ENCODE measurements at places on chromosomes 5 and 9. TPM values are rescaled to one million over a fixed set of nuclear protein-coding genes. Genes with fewer than 3 reads are reported as not detected.

Gene ABLIM3
- total RNA-seq = 22.8 TPM

Gene ARL14EPL
- total RNA-seq = not detected

Gene CER1
- total RNA-seq = not detected

Gene C6
- total RNA-seq = under 0.01 TPM

Gene GABRP
- under 0.01 TPM for total RNA-seq

Gene ENHO
- total RNA-seq = not detected

Gene UBE2QL1
- total RNA-seq = not detected

Gene ELOVL7
- total RNA-seq = under 0.01 TPM

Gene NUTM2G
- not detected for total RNA-seq

Gene EDIL3
- total RNA-seq = 246 TPM

Gene MARCOL
- not detected for total RNA-seq

Gene FAM169A
- total RNA-seq = 0.19 TPM

Gene DMRTA1
- under 0.01 TPM for total RNA-seq

Gene SLC6A19
- total RNA-seq = not detected

Gene RAB14
- total RNA-seq = 18.9 TPM

Gene LHFPL2
- total RNA-seq = 45.6 TPM

Gene SLC4A9
- total RNA-seq = not detected

Gene C5orf52
- total RNA-seq = not detected

Measured in regular cardiac myocyte (primary cell).